ENCODE measurements at places on chromosomes 5 and 9.

- no peak for DNase-seq
Observed at GRCh38 chr5:11822598-11822997, 81.6 kb downstream of the CTNND2 start.

GRCh38 chr5:96822686-96823459 is 15.1 kb upstream of the ERAP1 start:
- no peak for DNase-seq

DNA sequence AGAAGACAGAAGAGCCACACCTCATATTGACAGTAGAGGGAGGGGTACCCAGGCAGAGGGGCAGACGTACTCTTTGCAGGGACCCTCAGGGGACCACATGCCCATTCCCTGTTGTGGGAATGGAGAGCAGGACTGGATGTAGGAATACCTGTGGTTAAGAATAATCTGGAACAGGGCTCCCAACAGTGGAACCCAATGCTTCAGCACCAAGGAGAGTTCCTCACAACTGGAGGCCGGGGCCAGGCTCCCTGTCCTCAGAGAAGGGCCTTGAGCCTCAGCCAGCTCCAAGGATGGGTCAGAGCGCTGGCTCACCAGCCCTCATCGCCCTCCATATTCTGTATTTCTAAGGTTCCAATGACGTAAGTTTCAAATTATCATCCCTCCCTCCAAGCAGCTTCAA is 7.4 kb upstream of the SHC3 start:
- DNase-seq: no peak

DNA sequence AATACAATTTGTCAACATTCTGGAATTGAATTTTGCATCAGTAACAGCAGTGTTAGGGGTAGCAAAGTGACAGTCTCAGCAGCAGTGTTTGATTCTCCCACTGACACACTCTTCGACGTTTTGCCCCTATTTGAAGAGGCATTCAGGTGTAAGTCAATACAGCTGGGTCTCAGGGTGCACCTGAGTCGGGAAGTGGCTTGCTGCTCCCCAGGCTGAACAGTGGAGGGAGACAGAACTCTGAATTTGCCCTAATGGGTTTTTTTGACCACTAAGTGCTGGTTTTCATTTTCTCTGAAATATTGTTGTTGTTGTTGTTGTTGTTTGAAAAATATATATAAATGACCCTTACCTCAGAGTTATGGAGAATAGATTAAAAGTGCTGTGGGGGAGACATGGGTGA is 223.2 kb downstream of the TLR4 start:
- no peak for DNase-seq

GRCh38 chr5:77180167-77181081 is 30.1 kb upstream of the PDE8B start:
- no peak for DNase-seq

GRCh38 chr5:54705994-54706653 is 188.6 kb downstream of the SNX18 start:
- DNase-seq: no peak

DNA sequence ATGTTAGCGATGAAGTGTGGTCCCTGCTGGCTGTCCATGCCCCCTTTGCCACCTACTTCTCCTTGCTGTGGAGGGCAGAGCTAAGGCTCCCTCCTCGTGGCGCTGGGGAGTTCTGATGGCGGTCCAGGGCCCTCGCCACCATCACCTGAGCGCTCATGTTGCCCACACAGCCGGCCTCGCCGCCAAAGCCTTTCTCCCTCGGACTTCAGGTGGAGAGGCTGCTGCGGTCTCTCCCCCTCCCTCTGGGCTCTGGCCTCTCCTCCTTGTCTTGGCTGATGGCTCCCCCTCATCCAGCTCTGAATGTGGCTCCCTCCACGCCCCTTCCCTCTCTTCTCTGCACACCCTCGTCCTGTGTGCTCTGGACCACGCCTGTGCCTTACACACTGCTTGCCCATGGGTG is 14.5 kb upstream of the LPCAT1 start:
- no peak for DNase-seq

- no peak for DNase-seq
Observed at GRCh38 chr5:140106805-140107311, 7.1 kb upstream of the PURA start.

GRCh38 chr9:121707477-121708424 is 56.3 kb downstream of the DAB2IP start:
- DNase-seq: no peak

DNA sequence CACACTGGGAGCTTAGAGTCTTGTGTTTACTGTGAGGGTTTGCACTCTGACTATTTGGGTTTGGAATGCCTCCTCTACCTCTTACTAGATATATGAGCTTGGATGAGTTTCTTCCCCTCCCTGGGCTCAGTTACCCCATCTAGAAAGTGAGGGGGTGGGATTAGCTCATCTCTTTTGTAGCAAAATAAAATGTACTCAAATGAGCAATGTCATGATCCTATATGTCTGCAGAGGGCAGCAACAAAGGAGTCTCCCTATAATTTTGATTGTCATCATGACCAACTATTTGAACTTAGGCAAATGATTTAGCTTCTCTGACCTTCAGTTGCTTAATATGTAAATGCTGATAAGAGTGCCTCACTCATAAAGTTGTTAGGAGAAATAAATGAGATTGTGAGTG is 109.0 kb downstream of the DPYSL3 start:
- DNase-seq: no peak

DNA sequence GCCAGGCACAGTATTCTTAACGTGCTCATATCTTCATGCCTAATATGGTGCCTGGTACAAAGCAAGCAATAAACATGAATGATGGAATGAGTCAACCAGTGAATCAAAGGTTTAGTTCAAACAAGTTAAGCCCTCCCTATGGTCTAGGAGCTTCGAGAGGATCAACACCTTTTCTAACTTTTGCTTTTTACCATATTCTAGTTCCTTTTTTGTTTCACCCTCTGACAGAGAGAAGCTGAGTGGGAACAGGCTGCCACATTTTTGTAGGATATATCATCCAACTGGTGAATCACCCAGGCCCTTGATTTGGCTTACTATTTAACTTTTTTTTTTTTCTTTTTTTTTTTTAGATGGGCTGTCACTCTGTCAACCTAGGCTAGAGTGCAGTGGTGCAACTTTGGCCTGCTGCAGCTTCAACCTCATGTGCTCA is 39.3 kb upstream of the TNC start:
- DNase-seq: no peak

DNA sequence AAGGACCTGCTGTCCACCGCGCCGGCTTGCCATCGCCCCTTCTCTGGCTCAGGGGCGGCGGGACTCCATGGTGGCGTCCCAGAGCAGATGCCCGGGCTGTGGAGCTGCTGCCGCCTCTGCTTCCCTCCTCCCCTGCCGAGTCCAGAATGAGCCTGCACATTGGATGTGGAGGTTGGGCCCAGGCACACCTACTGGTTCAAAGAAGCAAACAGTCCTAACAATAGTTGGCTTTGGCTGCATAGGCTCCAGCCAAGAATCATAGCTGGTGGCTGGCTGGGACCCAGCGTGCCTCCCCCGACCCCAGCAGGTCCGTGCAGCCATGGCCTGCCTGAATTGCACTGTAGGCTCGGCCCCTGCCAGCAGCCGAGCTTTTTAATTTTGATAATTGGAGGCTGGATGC is 25.8 kb downstream of the ADAMTSL2 start:
- DNase-seq: no peak

- DNase-seq: no peak
Observed at GRCh38 chr9:119086590-119086989, 282.6 kb downstream of the BRINP1 start.

DNA sequence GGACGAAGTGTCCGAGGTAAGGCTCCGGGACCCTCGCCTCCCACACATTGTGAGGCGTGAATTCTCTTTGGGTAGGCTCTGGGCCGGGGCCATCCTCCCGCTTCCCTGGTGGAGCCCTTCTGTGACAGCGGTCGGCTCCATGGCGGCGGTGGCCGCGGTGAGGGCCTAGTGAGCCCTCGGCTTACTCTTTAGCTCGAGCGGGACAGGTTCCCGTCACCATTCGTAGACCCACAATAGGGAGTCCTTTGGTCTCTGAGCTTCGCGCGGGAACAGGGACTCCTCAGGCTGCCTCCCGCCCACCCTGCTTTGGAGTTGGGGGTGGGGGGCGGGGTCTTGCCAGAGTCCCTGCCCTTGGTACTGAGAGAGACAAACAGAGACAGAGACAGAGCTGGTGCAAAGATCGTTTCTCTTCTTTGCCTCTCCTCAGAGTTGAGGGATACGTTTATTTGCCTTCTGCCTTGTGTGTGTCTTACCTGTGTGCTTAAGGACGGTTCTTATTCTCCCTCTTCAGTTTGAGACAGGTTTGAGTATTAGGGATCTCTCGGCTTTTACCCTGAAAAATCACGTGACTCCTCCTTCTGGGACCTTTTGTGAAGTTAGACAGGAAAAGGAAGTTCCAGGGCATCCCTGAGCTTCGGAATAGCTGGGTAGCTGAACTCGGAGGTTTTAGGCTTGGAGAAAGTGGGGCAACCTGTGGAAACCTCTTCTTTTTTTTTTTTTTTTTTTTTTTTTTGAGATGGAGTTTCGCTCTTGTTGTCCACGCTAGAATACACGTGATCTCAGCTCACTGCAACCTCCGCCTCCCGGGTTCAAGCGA is 833 bp downstream of the ANKHD1 start:
- no peak for DNase-seq

DNA sequence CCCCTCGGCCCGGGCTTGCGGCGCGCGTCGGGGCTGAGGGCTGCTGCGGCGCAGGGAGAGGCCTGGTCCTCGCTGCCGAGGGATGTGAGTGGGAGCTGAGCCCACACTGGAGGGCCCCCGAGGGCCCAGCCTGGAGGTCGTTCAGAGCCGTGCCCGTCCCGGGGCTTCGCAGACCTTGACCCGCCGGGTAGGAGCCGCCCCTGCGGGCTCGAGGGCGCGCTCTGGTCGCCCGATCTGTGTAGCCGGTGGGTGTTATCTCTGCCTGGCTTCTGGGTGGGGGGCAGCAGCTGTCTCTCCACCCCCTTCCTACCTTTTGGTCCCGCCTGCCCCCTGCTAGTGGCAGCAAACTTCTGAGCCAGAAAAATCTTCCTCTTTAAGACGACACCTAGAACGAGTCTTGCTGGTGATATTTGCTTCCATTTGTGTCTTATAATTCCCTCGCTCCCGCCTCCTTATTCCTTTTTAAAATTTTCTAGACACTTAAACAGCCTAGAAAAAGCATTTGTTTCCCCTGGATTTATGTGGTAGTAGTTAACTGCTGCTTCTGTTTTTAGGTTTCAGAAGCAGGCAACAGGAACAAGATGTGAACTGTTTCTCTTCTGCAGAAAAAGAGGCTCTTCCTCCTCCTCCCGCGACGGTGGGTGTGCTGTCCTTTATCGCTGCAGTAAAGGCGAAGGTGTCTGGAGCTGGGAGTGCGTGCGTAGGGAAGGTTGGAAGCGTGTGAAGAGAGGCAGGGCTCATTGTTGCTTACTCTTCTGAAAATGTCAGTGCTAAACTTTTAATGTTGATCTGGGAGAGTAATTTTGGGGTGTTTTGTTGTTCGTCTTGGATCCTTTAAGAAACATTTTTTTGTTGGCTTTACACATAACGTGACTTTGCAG is 554 bp downstream of the JAK2 start:
- no peak for DNase-seq

DNA sequence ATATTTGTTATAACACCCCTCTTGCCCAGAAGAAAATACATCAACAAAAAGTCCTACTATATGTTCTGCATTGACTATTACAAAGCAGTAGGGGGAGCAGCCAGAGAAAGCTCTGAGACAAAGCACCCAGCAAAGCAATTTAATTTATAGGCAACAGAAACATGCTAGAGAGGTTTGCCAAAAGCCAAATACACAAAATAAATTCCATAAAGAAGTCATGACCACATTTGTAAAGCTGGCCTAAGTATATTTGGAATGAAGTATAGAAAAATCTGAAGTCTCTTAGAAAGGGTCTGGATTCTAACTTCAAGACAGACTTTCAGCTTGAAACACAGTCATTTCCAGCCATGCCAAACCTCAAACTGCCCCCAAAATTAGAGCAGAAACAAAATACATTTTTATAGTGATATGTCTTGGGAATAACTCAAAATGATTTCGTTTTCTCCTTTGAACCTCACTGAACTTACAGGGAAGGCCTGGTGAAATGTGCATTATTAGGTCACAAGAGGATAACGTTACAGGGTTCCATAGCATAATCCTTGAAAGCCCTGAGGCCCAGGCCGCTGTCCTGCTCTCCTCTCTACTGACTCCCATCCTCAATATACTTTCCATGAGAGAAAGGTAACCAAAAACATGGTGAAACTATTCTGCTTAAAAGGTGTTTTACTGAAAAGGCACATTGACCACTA is 451.8 kb downstream of the RAB3C start:
- DNase-seq: no peak

DNA sequence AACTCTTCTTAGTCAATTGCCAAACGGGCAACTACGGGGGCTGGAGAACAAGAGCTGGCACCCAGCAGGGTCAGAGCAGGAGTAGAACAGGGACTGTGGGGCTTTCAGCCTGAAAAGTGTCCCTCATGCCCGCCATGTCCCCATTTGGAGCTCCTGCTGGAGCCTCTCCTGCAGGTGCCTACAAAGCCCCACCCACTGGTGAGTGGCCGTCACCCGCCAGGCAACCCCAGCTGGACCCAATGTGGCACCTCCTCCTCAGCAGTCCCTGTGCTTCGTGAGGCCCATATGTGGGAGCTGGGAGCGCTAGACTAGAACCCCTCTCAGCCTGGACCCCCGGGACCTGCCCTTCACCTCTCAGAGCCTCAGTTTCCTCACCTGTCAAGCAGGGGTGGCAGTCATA is 40.9 kb downstream of the VAV2 start:
- DNase-seq: no peak

- peak; percentile 8 for DNase-seq
Observed at GRCh38 chr5:28576022-28576421, 1537.6 kb upstream of the CDH9 start.

GRCh38 chr5:73384861-73385260 is 63.7 kb downstream of the FOXD1 start:
- DNase-seq: no peak

DNA sequence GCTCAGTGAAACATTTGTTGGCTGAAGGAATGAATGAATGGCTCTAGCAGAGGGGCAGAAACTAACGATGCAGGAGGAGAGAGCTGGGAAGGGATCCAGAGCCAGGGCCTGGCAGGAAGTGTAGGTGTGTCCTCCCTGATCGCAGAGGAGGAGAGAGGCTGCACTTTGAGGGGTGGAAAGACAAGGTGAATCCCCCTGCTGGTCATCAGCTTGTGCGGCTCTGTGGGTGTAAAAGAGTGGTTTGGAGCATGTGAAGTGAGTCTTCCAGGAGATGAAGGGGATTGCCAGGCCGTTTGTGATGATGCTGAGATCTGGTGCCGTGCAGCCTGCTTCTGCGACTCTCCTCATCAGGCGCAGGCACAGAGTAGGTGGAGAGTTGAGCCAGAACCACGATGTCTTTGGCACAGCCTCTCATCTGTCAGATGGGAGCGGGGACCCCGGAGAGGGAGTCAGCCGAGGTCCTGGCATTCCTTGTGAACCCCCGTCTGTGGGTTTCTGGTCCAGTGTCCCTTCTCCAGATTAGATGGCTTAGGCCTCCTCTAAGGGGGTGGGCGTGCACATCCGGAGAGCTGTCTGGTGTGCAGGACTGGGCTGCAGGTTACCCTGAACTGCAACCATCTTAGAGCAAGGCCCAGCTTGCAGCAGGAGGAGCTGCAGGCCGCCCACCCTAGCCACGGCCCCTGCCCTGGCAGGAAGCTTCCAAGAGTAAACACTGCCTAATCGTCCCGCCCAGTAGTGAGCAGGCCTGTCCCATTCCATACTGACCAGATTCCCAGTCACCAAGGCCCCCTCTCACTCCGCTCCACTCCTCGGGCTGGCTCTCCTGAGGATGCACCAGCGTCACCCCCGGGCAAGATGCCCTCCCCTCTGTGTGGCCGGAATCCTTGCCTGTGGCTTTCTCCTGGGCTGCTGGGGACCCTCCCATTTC is at the start of gene ADAMTS13:
Gene ADAMTS13 (plus strand): TSS at position 753 of the 928 bp plus-strand sequence. CDS start 77 bp downstream, at position 830.
- no peak for DNase-seq
